ENCODE measurements at places on chromosomes 16 and 17.
A peak's percentile ranks its signal among the peaks of the same experiment; 100 is the strongest.

- DNase-seq: no peak
These were observed 4.0 kb upstream of the ABCC3 start for GRCh38 chr17:50630524-50631194.

DNA sequence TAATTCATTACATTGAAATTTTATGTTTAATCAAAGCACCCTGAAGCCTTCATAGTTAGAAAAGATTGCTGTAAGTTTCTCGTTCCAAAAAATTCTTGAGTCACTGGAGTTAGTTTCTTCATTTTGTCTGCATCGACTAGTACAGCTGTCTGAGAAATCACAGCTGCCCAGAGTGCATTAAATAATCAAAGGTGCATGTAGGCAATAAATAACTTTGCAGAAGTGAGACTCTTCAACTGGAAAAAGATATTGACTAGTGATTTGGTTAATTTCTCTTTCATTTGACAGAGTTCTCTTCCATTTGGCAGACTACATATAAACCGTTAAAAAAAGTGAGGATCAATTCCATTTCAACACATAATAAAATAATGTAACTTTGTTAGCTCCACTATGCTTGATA is 234.0 kb downstream of the CNTNAP4 start:
- DNase-seq: no peak

GRCh38 chr16:87702325-87702811 is 63.4 kb downstream of the KLHDC4 start:
- DNase-seq: no peak

- no peak for DNase-seq
These were observed 15.3 kb upstream of the FZD2 start for GRCh38 chr17:44541884-44542581.

GRCh38 chr16:74075393-74075792 is 221.2 kb upstream of the PSMD7 start:
- no peak for DNase-seq

DNA sequence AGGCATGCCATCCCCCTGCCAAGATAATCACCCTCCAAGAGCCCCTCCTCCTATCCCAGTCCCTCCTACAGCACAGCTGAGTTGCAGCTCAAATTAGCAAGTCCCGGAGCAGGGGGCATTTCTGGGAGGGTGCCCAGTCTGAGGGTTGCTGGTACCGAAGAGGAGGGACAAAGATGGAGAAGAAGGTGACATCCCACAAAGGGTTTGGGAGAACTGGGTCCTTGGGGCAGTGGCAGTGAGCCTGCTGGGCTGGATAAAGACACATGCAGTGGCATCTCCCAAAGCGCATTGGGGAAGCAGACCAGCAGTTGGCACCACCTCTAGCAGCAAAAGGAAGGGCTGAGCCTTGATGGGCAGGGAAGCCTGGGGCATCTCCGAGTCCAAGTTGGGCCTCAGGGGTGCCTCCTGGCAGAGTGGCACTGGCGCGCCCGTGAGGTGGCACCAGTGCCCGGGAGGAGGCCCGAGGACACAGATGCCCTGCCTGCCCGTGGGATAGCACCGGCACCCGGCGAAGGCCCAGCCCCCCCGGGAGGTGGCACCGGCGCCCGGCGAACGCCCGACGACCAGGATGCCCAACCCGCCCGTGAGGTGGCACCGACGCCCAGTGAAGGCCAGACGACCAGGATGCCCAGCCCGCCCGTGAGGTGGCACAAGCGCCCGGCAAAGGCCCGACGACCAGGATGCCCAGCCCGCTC is 622 bp downstream of the TOM1L2 start:
- DNase-seq: no peak

DNA sequence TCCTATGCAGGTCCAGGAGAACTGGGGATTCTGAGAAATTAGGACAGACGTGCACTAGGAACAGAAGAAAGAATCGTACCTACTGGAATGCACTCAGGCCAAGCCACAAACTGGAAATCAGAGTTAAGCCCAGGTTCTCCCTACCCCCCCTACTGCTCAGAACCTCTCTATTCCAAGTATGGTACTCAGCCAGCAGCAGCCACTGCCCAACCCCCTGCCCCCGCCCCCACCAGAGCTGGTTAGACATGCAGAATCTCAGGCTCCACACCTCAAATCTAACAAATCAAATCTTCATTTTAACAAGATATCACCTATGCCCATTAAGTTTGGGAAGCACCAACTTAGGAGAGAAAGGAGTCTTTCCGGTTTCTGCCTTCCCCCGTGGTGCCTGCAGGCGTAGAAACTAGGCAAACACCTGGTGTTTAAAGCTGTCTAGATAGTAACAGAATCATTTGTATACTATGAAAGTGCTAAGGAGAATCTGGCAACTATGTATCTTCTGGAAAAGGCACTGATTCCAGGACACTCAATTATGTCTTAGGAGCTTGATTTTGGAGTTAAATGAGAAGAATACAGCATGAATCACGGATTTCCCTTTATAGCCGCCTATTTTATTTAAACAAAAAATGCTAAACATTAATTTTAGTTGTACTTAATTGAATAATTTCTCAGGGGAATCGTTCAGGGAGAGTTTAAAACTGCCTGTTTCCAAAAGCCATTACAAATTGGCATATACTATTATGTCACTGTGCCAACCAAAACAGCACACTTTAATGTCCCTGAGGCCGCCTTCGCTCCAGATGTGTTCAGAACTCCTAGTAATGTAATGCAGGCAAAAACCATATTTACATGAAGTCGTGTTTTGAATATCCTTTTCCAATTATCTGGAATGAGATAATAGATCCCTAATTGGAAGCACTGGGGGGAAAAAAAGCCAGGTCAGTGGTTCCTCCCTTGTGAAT is 166.5 kb downstream of the STX8 start:
- no peak for DNase-seq

GRCh38 chr17:48528153-48528935 is 2.5 kb downstream of the HOXB1 start:
- no peak for DNase-seq

DNA sequence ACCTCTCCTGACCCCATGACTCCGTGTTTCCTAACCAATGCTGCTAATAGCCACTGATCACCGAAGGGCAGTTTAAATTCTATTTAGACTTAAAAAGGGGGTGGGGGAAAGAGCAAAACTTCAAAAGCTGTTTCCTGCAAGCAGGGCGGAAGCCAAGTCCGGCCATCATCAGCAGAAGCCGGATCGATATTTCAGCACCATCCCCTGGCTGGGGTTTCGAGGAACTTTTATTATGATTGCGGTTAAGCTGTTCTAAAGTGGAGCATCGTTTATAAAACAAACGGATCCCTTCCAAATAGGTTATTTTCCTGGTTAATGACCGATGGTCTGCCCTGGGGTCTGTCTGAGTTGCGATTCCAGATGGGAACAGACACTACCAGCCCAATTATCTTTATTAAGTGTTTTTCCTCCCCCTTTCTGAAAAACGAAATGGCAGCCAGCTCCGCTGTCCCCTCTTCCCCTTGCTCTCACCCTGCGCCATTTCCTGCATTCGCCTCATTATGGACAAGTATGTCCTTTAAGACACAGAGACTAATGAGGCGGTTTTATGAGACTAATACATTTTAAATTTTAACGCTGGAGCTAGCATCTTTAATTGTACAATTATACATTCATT is 76.1 kb upstream of the IRX3 start:
- no peak for DNase-seq

DNA sequence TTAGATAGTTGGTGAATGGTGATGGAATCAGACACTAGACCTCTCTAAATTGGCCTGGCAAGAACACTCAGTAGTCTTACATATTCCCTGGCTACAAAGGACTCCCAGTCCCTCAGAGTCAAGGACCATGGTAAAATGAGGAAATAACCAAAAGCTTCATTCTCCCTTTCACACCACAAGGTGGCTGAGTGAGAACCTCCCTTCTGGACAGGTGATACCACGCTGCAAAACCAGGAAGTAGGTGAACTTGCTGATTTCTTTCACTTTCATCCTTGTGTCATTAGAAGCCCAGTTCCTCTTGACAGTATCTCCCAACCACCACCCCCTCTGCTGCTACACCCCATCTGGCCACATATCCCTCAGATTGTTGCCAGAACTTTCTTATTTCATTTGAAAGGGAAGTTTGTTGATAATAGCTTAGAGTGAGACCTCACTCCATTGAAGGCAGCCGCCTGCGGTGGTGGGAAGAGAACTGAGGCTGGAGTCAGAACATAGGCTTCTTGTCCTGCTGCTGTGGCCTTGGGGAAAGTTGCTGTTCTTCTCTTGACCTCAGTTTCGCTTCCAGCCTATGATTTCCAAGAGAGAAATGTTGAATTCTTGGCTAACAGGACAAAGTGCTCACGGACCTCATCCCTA is 290.6 kb upstream of the CCL2 start:
- no peak for DNase-seq

DNA sequence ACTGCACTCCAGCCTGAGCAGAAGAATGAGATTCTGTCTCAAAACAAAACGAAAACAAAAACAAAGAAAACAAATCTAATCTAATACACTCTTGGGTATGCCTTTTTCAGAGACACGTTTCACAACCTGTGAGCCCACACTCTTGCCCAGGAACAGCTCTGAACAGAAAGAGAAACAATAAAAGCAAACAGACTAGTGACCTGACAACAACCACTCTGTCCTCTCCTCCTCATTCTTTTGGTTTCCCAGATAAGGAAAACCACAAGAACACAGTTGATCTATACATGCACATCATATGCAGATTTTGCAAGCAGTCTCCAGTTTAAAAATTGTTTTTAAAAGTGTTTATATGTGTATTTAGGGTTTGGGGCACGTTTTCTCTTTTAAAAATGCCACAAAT is 1.3 kb downstream of the MKS1 start:
- no peak for DNase-seq

DNA sequence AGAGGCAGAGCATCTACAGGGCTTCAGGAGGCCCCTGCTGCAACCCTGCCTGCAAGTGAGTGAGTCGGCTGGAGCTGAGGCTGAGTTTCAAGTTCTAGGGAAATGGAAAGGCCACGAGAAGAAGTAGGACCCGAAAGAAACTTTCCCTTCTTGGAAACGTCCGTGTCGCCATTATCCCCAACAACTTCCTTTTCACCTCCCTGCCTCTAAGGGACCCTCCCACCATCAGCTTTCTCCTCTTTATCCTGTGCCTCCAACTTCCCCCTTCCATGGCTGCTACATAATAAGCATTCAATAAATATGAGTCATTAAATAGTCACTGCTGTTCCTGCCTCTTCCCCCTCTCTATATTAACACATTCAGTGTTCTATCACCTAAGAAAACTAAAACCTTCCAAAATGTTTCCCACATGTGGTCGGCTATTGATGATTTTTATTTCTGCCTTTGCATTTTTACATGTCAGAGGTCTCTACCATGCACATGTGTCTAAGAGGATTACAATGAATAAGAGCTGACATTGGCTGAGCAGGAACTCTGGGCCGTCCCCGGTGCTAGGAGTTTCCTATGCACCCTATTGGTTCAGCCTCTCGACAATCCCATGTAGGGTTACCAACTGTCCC is 115.9 kb upstream of the TNRC6C start:
- DNase-seq: no peak

GRCh38 chr17:33976831-33977230 is 278.3 kb upstream of the CCL2 start:
- no peak for DNase-seq

- DNase-seq: no peak
These were observed 33.7 kb upstream of the MFSD6L start for GRCh38 chr17:8832711-8833352.

- DNase-seq: no peak
These were observed 15.6 kb upstream of the ZFPM1 start for GRCh38 chr16:88437367-88437964.

GRCh38 chr17:48543854-48544348 is 1.0 kb downstream of the HOXB2 start:
- DNase-seq: no peak

DNA sequence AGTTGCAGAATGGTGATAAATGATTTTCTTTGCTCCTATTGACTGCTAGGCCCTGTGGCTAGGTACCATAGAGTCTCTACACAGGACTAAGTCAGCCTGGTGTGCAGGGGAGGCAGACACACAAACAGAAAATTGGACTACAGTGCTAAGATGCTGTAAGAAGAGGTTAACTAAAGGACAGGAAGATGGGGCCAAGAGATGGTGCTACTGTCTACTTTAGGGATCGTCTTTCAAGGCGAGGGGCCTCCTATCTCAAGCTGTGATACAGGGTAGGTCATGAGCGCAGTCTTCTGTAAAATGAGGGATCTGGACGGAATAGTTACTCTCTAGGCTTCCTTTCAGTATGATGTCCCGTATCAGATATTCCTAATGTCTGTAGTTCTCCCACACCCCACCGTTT is 817 bp downstream of the NME1 start:
- no peak for DNase-seq

- DNase-seq: no peak
These were observed at the start of gene PTGES3L for GRCh38 chr17:42979511-42980273. Gene PTGES3L (minus strand): TSS chr17:42980080. CDS start chr17:42980053, 27 bp downstream.

DNA sequence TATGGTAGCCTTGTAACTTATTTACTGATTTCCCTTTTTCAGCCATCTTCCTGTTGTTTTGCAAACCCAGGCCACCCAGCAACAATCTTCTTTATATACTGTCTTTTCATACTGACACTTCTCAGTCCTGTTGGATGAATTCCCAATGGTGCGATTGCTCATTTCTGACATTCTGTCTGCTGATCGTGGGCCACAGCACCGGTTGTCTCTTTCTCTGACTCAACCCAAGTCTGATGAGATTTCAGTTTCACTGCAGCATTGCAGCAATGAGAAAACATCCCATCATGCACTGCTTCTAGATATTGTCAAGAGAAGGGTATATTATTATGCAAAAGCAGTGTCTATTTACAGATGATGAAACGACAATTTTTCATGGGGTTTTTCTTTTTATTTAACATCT is 349.2 kb upstream of the HSBP1 start:
- no peak for DNase-seq

GRCh38 chr16:77836801-77837200 is 48.4 kb downstream of the VAT1L start:
- no peak for DNase-seq

- DNase-seq: no peak
These were observed 110.3 kb downstream of the STX8 start for GRCh38 chr17:9465210-9465921.

DNA sequence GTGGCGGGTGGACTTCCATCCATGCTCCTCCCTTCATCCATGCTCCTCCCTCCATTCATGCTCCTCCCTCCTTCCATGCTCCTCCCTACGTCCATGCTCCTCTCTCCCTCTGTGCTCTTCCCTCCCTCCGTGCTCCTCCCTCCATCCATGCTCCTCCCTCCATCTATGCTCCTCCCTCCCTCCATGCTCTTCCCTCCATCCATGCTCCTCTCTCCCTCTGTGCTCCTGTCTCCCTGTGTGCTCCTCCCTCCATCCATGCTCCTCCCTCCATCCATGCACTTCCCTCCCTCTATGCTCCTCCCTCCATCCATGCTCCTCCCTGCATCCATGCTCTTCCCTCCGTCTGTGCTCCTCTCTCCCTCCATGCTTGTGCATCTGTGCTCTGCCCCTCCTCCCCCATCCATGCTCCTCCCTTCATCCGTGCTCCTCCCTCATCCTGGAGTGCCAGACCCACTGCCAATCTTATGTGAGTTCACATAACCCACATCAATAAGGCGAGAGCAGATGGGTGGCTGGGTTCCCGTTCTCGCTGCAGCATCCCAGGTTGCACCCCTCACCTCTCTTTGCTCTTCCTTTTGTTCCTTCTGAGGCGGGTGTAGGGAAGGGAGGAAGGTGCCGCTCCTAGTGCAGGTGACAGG is 22.8 kb downstream of the KSR1 start:
- DNase-seq: no peak

GRCh38 chr16:64392456-64392855 is 729.4 kb downstream of the CDH11 start:
- no peak for DNase-seq

- DNase-seq: peak; percentile 83
These were observed 11.5 kb downstream of the CDH13 start for GRCh38 chr16:82638095-82638798.

GRCh38 chr16:80618862-80619648 is 78.3 kb downstream of the DYNLRB2 start:
- no peak for DNase-seq

- DNase-seq: no peak
These were observed 740 bp downstream of the NFATC2IP start for GRCh38 chr16:28951410-28951943.

Measured in kidney epithelial cell (primary cell).